ENCODE measurements at places on chromosomes 5 and 9.

DNA sequence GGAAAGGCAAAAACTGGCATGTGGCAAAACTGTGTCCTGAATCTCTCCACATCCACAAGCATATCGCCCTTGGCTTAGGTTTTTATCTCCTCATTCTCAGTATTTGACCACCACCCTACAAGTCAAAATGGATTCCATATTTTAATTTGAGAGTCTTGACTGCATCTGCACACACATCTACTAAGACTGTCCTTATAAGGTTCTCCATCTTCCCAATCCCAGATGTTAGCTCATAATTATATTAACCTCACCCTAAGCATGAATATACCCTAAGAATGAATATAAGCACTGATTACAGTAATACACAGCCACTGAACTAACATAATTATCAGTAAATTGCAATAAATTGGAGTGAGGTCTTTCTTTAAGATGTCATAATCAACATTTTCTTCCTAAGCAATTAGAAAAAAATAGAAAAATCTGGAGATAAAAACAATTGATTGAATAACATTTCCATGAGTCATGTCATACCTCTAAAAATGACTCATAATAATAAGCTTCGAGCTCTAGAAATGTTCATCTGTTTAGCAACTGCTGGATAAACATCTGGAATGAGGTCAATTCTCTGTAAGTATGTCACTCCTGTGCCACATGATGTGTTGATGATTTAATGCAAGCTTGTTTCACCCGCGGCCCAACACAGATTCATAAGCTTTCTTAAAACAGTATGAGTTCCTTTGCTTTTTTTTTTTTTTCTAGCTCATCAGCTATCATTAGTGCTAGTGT, 39.9 kb upstream of the PAM start:
- no peak for DNase-seq

- no peak for DNase-seq
These were observed 818.6 kb downstream of the CDH18 start for GRCh38 chr5:19169426-19169825.

DNA sequence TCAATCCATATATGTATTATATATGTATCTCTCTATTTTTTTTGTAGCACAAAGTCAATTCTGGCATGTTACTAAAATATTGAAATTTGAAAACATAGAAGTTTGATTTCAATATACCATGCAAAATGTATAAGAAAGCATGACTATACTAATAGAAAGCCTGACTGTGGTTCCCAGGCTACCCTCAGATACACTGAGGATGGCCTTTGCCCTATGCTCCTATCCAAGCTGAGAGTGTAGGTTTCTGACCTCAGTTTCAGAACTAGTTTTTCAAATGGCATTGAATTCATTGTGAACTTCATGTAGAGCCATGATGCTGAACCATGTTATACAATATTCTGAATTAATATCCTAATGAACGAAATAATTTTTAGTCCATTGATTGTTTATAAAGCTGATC, 220.4 kb upstream of the IZUMO3 start:
- no peak for DNase-seq

DNA sequence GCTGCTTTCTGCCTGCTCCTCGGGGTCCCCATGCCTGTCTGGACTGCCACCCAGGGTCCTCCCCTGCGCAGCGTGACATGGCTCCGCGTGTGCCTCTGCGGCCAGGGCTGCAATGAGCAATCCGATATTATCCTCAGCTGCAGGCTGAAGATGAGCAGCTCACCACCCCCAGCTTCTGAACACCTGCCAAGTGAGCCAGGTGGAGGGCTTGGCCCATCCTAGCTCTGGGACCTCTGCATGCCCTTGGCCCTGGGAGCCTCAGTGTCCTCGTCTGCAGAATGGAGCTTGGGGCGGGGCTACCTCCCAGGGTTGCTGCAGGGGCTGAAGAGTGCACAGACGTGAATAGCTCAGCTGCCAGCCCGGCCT, 4.1 kb upstream of the MYMK start:
- DNase-seq = no peak

GRCh38 chr5:40391642-40392041, 288.1 kb upstream of the PTGER4 start:
- DNase-seq = no peak

- no peak for DNase-seq
These were observed 65.8 kb downstream of the SHB start for GRCh38 chr9:38003230-38003629.

DNA sequence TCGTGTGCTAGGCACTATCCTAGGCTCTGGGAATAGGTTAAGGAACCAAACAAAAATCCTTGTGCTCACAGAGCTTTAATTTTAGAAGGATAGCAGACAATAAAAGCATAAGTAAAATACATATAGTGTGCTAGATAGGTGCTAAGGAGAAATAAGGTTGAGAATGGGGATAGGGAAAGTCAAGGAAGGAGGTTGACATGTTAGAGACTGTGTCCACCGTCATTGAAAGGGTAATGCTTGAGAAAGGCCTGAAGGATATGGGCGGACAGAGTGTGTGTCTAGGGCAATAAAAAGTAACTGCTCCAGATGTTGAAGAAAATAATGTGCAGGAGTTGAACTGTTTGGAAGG, 482 bp upstream of the TDRD7 start:
- no peak for DNase-seq

GRCh38 chr5:176864755-176865154, 34.4 kb downstream of the HK3 start:
- no peak for DNase-seq

GRCh38 chr5:155753943-155754581, 572.9 kb upstream of the SGCD start:
- DNase-seq = no peak

DNA sequence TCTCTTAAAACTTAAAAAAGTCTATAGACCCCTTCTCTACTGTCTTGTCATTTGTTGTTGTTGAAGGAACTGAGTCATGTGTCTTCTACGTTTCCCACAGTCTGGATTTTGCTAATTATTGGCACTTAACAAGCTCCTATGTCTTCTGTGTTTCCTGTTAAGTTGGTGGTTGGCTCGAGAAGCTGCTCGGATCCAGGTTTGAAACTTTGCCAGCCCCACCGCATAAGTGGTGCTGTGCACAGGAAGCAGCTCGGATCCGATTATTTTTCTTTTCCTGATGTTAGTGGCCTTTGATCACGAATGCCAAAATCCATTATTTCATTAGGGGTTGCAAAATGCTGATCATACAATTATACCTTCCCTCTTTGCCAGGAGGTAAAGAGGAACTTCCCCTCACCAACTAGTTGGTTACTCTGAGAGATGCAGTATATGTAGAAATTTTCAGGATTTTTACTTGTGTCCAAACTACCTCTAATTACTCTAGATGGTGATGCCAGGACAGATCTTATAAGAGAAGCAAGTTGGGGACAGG, 186.5 kb downstream of the NSG2 start:
- no peak for DNase-seq

- no peak for DNase-seq
These were observed 2.3 kb downstream of the NMRK1 start for GRCh38 chr9:75085640-75086039.

DNA sequence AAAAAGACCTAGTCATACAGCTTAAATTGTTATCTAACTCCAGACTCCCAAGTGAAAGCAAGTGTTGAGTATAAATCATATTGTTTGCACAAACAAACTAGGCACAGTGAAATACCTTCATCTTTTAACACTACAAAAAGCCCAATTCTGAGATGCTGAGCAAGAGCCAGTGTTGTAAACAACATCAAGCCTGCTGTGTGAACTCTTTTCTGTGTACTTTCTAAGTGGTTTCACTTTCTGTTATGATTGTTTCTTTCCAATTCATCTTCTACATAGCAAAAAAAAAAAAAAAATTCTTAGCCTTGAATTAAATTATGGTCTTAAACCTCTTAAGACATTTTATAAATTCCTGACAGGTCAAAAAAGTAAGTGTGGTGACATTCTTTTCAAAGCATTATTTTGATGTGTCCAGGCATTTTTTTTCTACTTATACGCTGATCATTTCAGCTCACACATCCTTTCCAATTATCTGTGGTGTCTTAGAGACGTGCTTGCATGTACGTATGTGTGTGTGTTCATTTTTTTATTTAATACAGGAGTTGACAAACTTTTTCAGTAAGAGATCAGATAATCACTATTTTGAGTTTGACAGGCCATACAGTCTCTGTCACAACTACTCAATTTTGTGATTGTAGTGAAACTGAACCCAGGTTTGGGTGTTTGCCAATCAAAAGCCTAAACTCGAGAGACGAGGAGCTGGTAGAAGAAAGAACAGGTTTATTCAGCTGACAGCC, 556.1 kb downstream of the CDH9 start:
- no peak for DNase-seq

GRCh38 chr9:88922091-88922490, 69.2 kb upstream of the S1PR3 start:
- no peak for DNase-seq

DNA sequence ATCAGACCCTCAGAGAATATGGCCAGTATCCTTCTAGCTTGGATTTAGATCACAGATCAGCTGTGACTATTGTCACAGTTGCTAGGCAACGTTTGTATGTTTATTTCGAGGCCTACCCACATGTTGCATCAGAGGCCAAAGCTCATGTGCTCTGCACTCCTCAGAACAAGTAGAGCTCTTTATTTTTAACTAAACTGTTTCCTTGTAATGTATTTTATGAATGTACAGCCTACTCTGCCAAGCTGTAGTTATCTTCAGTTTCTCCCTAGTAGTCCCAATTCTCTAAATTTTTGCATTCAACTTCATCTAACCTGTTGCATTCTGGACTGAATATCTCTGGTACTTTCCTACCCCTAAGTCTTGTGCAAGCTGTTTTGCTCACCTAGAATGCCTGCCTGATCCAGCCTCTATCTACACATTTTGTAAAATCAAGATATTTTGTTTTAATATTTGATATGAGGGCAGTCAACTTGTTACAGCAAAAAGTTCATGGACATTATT, 52.8 kb downstream of the CAST start:
- DNase-seq = no peak

DNA sequence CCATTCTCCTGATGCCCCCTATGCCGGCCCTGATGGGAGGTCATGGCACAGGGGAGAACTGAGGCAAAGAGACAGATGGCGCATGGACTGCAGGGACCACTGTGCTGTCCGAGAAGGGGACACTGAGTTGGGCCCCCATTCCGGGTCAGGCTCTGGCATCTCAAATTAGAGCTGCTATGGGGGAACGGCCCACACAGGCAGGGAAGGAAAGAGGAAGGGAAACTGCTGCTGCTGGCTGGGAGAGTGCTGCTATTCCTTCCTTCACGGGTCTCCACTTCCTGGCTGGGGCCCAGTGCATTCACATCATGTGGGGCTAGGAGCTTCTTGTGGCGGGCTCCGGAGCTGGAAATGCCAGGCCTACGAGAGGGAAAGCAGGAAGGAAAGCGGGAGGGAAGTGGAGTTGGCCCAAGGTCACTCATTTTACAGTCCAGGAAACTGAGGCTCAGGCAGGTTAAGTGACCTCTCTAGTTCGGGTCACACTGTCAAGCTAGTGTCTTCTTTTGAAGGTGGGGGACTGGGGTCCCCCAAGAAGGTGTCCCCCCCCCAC, 1.3 kb upstream of the CARD19 start:
- no peak for DNase-seq

GRCh38 chr5:7146886-7147285, 249.1 kb upstream of the ADCY2 start:
- no peak for DNase-seq

GRCh38 chr9:97936998-97937397, 974 bp downstream of the HEMGN start:
- DNase-seq = no peak

- DNase-seq = no peak
These were observed 107.1 kb downstream of the PHF2 start for GRCh38 chr9:93683331-93684134.

GRCh38 chr9:36148311-36149051, 11.9 kb downstream of the GLIPR2 start:
- DNase-seq = peak; percentile 58

DNA sequence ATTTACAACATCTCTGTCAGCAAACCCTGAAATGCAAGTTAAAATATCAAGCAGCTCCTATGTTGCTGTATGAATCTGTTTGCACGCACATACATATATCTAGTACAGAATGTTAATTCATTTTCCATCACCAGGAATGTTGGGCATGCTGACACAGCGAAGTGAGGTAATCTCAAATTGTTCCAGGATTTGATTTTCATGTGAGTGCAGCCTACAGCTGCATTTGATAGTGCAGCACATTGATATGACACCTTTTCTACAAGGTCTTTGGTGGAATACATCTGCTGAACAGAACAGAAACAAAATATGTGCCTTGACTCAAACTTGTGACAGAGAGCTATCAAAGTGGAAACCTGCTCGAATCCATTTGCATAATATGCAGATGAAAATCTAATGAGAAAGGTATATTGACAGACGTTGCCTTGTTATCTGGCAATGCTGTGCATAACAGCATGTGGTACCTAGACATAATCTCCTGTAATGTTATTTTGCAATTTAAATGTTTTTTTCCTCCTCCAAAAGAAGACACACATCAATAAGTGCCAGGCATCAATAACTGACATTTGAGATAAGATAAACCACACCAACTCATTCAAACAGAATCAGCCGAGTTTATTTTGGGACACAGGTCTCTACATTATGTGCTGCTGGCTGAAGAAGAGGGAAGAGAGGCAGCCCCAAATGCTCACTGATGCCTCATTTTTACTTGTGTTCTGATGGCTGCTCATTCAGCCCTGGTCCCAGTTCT, 512.2 kb downstream of the ZNF608 start:
- DNase-seq = no peak

DNA sequence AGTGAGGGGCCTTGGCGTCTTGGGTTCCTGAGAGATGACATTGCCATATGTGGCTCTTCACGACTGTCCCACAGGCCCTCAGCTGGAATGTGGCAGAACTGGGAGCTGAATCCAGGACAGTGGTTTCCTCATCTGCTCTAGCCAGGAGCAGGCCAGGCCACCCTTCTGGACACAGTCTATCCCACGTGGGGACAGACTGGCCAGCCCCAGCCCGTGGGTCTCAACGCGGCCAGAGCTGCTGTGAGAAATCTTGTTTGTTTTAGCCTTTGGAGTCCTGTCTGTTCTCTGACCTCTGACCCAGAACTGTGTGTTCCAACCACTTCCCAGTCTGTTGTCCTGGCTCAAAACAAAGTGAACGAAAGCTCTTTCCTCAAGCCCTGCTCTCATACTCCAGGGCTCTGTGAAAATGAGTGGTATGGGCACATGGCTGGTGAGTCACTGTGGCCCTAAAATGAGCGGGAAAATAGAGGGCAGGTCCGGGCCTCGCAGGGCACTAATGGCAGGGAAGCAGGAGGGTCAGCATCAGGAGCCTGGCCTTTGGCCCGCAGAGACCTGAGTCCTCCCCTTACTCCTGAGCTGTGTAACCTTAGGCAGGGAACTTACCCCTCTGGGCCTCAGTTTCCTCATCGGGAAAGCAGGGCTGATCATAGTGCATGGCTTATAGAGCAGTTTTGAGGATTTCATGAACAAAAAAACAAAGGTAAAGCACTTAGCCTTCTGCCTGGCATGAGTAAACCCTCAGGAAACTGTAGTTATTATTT, 34.8 kb upstream of the GLRX start:
- no peak for DNase-seq

- DNase-seq = no peak
These were observed 4.7 kb upstream of the TMEM210 start for GRCh38 chr9:137176302-137177182.
